ENCODE measurements at places on chromosomes 13 and 19. TPM values are rescaled to one million over a fixed set of nuclear protein-coding genes. Genes with fewer than 3 reads are reported as not detected.

The APOC1 gene
- polyA plus RNA-seq: 8.7 TPM

DNA sequence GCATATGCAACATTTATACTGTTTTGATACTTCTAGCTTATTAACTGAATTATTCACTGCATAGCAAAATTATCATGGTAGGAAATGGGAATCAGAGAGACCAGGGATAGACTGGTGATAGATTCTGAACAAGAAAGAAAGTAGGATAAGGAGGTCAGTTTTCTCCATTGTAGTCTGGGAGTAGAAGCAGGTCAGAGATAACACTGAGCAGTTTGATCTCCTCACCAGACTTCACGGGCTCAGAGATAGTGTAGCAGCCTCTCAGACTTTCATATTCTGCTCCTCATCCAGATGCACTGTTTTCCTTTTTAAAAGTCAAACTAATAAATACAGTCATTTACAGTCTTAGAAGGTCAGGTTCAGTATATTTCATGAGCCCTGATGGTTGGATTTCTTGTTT lies 56.0 kb upstream of the MYO16 start:
- no peak for DNase-seq

DNA sequence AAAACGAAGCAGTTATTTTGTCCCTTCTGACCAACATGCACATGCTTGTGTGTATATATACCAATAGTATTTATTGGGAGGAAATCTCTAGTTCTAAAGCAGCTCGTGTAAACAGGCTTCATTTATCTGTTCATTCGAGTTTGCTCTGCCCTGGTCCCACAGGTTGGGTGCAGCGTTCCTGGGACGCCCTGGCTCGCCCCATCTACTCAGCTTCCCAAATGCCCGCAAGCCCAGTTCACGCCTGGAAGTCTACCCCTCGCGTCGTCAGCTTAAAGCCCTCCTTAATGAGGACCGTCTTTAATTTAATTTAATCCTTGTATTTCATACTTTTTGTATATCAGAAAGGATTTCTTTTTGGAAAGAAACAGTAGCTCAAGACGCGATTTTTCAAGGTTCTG lies 604 bp downstream of the THSD1 start:
- no peak for DNase-seq

GRCh38 chr13:96672016-96672415 lies 322.3 kb downstream of the OXGR1 start:
- DNase-seq: no peak

GRCh38 chr19:45187421-45188100 lies 9.0 kb downstream of the BLOC1S3 start:
- no peak for DNase-seq

The PSMD8 gene
- 124 TPM for polyA plus RNA-seq

DNA sequence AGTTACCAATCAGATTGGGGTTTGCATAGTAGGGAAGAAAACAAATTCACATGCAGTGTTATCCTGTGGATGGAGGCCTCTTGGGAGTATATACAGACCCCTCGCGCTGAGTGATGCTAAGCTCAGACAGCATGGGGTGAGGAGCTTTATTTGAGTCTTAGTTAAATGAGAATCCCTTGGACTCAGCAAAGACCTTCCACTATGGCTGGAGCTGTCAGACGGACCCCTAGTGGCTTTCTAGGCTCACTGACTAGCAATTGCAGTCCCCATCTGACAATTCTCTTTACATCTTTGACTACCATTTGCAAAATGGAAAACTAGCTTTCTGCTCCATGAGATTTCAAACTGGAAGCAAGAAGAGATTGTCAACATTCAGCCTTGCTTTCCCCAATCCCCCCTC lies 90.4 kb downstream of the STOML3 start:
- no peak for DNase-seq

- no peak for DNase-seq
Measured at GRCh38 chr13:38662362-38662761, 24.5 kb upstream of the FREM2 start.

DNA sequence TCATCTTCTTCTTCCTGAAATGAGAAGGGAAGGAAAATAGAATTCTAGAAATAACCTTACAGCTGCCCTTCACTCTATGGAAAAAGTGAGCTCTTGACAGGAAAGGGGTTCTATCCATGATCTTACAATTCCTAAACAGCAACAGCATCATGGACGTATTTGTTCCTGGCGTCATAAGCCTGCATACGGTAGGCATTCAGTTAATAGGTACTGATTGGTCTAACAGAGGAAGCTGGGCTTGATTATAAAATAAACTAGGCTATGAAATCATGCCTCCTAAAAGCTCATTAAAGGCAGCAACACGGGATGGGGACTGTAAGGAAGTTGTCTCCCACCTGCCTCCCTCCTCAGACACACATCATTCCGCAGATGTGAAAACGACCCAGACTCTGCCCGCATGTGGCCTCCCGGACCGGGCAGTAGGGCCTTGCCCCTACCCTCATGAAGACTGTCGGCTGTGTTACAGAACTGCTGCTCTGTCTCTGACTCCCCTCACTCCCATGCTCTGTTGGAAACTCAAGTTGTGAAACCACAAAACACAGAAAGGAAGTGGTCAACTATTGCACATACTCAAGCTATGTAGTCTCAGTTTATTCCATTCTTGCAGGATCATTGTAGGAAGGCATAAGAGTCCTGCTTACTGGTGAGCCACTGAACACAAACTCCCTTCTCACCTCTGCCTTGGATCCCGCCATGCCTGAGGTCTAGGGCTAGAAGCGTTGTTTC lies 129.8 kb downstream of the DLEU7 start:
- DNase-seq: no peak

The CTXN1 gene
- polyA plus RNA-seq: 14.9 TPM

DNA sequence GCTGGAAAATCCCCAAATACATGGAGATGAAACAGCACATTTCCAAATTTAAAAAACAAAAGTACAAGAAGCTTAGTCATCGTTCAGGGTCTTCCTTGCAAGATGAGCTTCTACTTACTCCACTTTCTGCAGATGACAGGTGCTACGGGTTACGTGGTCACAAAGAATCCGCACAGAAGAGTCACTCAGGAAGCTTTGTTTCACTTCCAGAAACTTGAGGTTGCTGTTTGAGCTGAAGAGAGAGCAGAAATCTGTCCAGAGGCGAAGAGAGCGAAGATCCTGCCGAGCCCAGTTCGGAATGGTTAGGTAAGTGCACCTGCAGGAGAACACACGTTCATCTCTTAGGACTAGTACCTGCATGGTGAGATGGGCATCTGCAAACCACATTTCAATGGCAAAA lies 9.4 kb downstream of the NLRP7 start:
- DNase-seq: no peak

DNA sequence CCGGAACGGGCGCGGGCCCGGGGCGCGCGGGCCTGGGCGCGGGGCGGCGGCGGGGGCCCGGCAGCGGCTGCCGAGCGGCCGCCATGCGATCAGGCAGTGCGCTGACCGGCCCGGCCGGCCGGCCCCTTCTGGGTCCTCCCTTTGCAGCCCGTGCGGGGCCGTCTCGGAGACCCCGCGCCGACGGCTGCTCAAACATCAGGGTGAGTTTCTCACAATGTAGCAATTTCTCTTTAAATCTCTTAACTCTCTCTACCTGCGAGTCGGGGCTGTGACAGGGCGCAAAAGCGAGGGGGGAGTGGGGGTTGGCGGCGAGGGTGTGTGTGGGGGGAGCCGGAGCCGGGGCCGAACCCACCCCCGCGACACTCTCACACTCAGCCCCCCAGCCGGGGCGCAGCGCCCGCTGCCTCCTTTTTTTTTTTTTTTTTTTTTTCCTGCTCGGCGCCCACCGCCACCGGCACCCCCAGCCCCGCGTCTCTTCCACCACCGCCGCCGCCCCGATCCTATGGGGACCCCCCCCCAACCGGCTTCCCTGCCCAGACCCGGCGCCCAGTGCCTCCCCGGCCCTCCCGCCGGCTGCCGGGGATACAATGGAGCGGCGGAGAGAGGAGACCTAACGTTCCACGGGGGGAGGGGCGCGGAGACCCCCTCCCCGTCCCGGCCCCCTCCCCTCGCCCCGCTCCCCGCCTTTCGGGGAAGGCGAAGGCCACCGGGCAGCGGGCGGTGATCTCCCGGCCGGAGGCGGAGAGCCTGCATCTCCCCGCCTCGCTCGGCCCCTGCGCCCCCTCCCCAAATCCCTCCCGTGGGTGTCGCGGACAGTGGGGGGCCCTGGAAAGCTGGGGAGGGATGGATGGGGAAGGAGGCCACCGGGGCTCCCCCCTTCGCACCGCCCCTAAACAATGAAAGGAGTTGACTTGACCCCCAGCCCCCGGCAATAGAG lies at the start of gene BICRA:
BICRA (plus strand) TSS at position 166 of the 937 bp plus-strand sequence. CDS start 64,441 bp downstream, outside the sequence.
- peak; percentile 74 for DNase-seq

DNA sequence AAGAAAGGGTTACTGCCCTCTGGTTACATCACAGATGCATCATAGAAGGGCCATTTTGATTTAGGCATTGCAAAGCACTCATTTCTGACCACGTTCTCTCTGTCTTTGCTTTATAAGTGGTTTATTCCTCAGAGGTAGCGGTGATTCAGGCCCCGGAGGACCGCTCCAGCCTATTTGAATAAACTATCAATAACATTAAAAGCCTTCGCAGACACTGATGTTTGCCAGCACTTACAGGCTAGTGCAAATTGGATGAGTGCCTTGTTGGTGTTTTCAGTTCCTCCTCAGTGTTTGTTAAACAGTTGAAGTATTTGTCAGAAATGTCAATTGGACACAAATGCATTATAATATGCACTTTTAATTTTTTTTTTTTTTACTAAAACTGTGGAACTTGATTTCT lies 120.2 kb downstream of the RXFP2 start:
- DNase-seq: no peak

DNA sequence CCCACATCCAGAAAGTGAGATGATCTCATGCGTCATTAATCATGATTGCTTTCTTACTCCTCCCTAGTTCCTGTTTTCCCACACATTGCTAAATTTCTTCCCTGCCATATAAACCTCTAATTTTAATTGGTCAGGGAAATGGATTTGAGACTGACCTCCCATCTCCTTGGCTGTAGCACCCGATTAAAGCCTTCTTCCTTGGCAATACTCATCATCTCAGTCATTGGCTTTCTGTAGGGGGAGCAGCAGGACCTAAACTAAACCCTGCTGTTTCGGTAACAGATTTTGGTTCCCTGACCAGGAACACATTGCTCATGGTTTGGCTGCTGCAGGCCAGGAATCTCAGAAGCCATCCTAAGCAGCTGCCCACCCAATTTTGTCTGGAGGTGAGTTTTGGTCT lies 61.7 kb downstream of the SPRYD7 start:
- DNase-seq: no peak

The FUT3 gene
- polyA plus RNA-seq: 0.14 TPM

The KLF5 gene
- 106 TPM for polyA plus RNA-seq

- no peak for DNase-seq
Measured at GRCh38 chr13:104773775-104774174, 1707.6 kb upstream of the SLC10A2 start.

DNA sequence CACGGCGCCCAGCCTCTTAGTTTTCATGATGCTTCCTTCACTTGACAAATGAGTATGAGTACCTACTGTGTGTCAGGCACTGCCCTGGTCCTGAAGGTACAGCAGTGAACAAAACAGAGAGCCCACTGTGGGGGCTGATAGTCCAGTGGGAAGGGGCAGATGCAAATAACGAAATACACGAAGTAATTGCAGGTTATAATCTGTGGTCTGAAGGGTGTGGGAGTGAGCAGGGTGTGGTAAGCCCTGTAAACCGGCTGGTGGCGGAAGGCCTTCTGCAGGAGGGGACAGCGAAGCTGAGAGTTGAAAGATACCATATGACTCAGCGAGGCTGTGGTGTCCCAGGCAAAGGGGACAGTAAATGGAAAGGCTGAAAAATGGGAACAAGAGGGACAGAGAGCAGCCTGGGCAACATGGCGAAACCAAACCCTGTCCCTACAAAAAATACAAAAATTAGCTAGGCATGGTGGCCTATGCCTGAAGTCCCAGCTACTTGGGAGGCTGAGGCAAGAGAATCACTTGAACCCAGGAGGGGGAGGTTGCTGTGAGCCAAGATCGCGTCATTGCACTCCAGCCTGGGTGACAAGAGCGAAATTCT lies 60.5 kb downstream of the MAP4K1 start:
- DNase-seq: no peak

DNA sequence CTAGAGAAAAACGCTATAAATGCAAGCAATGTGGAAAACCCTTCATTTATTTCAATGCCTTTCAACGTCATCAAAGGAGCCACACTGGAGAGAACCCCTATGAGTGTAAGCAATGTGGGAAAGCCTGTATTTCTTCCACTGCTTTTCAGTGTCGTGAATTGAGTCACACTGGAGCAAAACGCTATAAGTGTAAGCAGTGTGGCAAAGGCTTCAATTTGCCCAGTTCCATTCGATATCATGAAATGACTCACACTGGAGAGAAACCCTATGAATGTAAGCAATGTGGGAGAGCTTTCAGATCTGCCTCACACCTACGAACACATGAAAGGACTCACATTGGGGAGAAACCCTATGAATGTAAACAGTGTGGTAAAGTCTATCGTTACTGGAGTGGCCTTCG lies 27.4 kb downstream of the ZNF20 start:
- no peak for DNase-seq

The PTPRS gene
- 63.7 TPM for polyA plus RNA-seq

The CALR3 gene
- polyA plus RNA-seq: not detected

DNA sequence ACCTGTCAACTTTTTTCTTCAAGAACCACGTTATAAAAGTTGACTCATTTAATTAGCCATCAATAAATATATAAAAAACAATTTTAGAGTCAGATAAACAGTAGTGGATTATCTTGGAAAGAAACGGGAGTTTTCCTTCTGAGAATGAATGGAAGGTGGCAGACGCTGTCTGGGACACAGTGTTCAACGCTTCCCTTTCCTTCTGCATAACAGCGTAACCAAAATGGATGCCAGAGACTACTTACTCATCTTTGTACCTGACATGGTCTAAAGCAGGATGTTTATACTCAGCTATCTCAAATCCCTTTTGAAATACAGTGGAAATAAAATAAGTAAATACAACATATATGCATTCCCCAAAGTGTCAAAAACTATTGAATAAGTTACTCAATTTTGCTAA lies 195.2 kb downstream of the LHFPL6 start:
- no peak for DNase-seq

DNA sequence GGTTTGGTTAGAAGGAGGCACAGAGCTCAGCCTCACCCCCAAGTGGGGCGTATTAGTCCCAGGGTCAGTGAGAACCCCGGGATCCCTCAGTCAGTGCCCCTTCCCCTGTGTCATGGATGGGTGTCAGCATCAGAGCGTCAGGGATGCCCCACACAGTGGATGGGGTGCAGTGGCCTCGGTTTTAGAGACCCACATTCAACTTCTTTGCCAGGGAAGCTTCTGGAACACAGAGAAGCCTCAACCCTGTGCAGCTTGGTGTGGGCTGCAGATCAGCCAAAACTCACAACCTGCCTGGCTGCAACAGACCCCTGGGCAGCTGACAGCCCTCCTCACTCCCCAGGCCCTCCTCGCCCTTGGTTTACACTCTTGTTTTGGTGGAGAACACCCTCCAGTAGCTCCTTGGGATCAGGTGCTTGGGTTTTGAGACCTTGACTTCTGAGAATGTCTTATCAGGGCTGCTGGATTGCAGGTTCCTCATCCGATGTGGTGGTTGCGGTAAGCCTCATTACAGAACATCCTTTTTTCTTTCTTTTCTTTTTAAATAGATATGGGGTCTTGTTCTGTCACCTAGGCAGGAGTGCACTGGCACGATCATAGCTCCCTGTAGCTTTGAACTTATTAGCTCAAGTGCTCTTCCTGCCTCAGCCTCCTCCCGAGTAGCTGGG lies 11.0 kb downstream of the ZNF333 start:
- no peak for DNase-seq

- DNase-seq: no peak
Measured at GRCh38 chr13:48478391-48478790, 54.5 kb downstream of the RCBTB2 start.

- no peak for DNase-seq
Measured at GRCh38 chr19:37505958-37506386, 767 bp upstream of the ZNF793 start.

GRCh38 chr19:19021115-19021514 lies 12.2 kb downstream of the SUGP2 start:
- DNase-seq: no peak
